ENCODE measurements at places on chromosomes 7 and 10. TPM values are rescaled to one million over a fixed set of nuclear protein-coding genes. Genes with fewer than 3 reads are reported as not detected.

CYP3A5 gene
- total RNA-seq = 24.9 TPM

SPDYE2B gene
- total RNA-seq = not detected

SUMF2 gene
- 96.9 TPM for total RNA-seq

C10orf53 gene
- not detected for total RNA-seq

NYAP1 gene
- total RNA-seq = 1.7 TPM

SSBP1 gene
- 80.2 TPM for total RNA-seq

ZCWPW1 gene
- total RNA-seq = 4.7 TPM

SLC26A5 gene
- total RNA-seq = 0.20 TPM

FAM25G gene
- total RNA-seq = 1.8 TPM

PCLO gene
- 3.8 TPM for total RNA-seq

FOXI2 gene
- total RNA-seq = 0.20 TPM

SLC13A1 gene
- not detected for total RNA-seq

CRHR2 gene
- total RNA-seq = 0.20 TPM

STEAP1 gene
- 16.3 TPM for total RNA-seq

CTAGE8 gene
- total RNA-seq = 5.3 TPM

CUTC gene
- 16.3 TPM for total RNA-seq

CAV2 gene
- total RNA-seq = 78.6 TPM

PRKG1 gene
- total RNA-seq = 41.8 TPM

TACR2 gene
- 0.10 TPM for total RNA-seq

OGA gene
- total RNA-seq = 217 TPM

CDHR3 gene
- total RNA-seq = 7.9 TPM

CNTNAP2 gene
- total RNA-seq = 1.9 TPM

LRRC4 gene
- 1.2 TPM for total RNA-seq

PAPOLB gene
- total RNA-seq = 0.30 TPM

ZPBP gene
- total RNA-seq = not detected

KAZALD1 gene
- 17.7 TPM for total RNA-seq

THSD7A gene
- 6.9 TPM for total RNA-seq

PRF1 gene
- total RNA-seq = 0.79 TPM

ZNF503 gene
- 5.6 TPM for total RNA-seq

GPR85 gene
- 1.9 TPM for total RNA-seq

PAOX gene
- total RNA-seq = 3.6 TPM

KCNIP2 gene
- total RNA-seq = 5.7 TPM

C10orf90 gene
- total RNA-seq = 1.2 TPM

YWHAG gene
- total RNA-seq = 67.5 TPM

BUD23 gene
- total RNA-seq = 28.0 TPM

FZD8 gene
- 7.6 TPM for total RNA-seq

OR6B1 gene
- total RNA-seq = not detected

CACNB2 gene
- total RNA-seq = 2.6 TPM

CC2D2B gene
- 1.6 TPM for total RNA-seq

MARVELD1 gene
- total RNA-seq = 17.3 TPM

VPS37D gene
- total RNA-seq = 3.6 TPM

AKR1E2 gene
- 15.5 TPM for total RNA-seq

FRAT2 gene
- total RNA-seq = 10.7 TPM

MAGI2 gene
- total RNA-seq = 6.9 TPM

Measured in skin of body (tissue), 3 donors.